Activated CD8-positive, alpha-beta memory T cell treated with anti-CD3 and anti-CD28 coated beads, Interleukin-2, amount 10 ng/mL, durations not matched to agents 7 days and 5 days (primary cell): ENCODE measurements at places on chromosomes 2 and 18. TPM values are rescaled to one million over a fixed set of nuclear protein-coding genes. Genes with fewer than 3 reads are reported as not detected.

DNA sequence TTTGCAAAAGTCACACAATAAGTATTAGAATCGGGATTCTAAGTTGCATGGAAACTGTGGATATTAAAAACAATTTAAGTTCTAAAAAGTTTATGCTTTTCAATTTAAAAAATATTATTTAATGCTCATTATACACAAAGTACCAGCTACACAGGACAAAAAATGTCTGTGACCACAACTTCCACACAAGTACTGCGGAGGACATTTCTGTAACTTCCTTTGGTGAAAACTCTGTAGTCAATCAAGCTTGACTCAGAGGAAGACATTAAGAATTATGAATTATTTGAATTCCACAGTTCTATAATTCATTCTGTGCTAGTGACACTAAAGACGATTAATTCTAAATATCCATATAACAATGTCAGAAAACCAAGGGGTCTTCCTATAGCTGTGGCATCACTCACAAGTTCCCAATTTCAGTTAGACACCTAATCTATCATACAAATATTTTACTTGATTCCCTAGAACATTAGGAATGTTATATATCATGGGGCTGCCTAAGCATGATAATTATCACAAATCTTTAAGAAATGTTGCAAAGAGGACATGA lies 120.5 kb downstream of the AFF3 start:
- H3K4me3 ChIP-seq, result no peak overlapping the region
- H3K36me3 ChIP-seq, result no peaks in the 10 kb centered on the region
- H3K27me3 ChIP-seq, result no peaks in the 10 kb centered on the region
- no peak for DNase-seq
- H3K27ac ChIP-seq, result no peak overlapping the region
- no peaks in the 10 kb centered on the region for H3K4me1 ChIP-seq

GRCh38 chr2:45627911-45628310 lies 16.8 kb upstream of the SRBD1 start:
- H3K27ac ChIP-seq, result no peak overlapping the region
- H3K27me3 ChIP-seq, result peaks cover 67% of the 10 kb centered on the region
- DNase-seq, result no peak

- DNase-seq, result no peak
- no peaks in the 10 kb centered on the region for H3K36me3 ChIP-seq
- no peaks in the 10 kb centered on the region for H3K4me1 ChIP-seq
- no peak overlapping the region for H3K27ac ChIP-seq
- H3K27me3 ChIP-seq, result peaks cover 35% of the 10 kb centered on the region
These were observed 172.8 kb downstream of the ANTXR1 start for GRCh38 chr2:69185807-69186206.

DNA sequence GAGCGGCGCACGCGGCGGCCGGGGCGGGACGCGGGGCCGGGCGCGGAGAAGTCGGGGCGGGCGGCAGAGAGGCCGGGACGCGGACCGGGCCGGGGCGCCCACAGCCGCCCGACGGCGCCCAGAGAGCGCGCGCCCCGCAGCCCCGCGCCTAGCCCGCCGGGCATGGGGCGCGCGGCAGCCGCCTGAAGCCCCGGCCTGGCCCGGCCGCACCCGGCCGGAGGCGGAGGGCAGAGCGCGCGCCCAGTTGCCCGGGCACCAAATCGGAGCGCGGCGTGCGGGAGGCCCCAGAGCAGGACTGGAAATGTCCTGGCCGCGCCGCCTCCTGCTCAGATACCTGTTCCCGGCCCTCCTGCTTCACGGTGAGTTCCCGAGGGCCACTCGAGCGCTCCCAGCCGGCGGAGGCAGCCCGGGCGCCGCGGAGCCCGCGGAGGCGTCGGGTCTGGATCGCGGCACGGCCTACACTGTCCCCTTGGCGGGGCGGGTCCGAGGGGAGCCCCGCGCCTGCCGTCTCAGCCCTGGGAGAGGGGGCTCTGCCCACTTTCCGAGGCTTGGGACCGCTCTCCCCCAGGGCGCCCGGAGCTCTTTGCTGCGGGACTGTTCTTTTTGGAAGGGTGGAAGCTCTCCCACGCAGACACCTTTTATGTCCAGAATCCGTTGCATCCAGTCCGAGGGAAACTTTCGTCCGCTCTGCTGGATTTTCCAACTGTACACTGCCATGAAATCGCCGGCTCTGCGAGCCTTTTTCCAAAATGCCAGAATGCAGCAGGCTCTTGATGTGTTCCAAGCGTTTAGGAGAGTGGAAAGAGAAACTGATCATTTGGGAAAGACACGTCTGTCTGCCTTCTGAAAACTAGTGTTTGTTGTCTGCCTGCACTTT lies 484 bp downstream of the APCDD1 start:
- no peak for DNase-seq
- H3K27ac ChIP-seq, result no peak overlapping the region
- peaks cover 69% of the 10 kb centered on the region for H3K27me3 ChIP-seq

- no peaks in the 10 kb centered on the region for H3K4me1 ChIP-seq
- peak; percentile 54 for DNase-seq
- H3K27me3 ChIP-seq, result no peaks in the 10 kb centered on the region
- no peak overlapping the region for H3K4me3 ChIP-seq
- no peak overlapping the region for H3K27ac ChIP-seq
These were observed 30.7 kb downstream of the CAMKMT start for GRCh38 chr2:44392338-44392943.

DNA sequence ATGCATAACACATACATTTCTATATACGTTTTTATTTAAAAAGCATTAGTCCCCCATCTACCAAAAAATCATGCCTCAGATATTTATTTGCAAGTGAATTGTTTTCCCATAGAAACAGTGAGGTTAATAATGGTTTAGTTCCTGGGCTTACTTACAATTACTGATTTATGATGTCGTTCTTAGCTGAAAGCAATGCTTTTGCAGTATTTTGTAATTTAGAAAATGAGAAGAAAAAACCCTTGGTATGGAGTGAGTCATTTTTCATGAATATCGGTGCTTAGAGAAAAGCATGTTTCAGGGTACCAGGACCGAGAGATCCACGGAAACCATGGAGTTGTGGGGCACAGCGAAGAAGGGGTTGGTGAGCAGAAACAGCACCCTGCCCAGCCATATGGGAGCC lies 12.0 kb upstream of the CDK15 start:
- no peak for DNase-seq
- no peak overlapping the region for H3K27ac ChIP-seq
- no peak overlapping the region for H3K4me3 ChIP-seq
- no peaks in the 10 kb centered on the region for H3K36me3 ChIP-seq

- H3K36me3 ChIP-seq, result peaks cover 15% of the 10 kb centered on the region
- peak overlapping the region; percentile 75 for H3K27ac ChIP-seq
- peak overlapping the region; percentile 40 for H3K4me3 ChIP-seq
- peaks cover 50% of the 10 kb centered on the region for H3K4me1 ChIP-seq
These were observed 36.4 kb downstream of the STK39 start for GRCh38 chr2:168210895-168211570.

DNA sequence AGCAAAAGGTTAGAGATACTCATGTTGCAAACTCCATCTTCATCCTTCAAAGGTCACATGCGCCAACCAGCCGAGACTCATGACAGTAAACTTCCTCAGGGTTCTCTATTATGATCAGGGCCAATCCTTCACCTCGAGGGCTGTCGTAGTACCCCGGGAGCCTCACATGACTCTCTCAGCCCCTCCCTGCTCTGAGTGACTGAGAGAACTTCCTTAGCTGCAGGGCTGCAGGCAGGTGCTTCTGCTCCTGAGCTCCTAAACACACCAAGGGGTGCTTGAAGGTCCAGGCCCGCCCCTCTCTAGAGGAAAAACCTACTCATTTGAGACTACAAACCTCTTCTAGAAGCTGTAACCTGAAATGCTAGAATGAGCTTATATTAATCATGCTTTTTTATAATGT lies 48.2 kb downstream of the LONRF2 start:
- H3K4me1 ChIP-seq, result peaks cover 8% of the 10 kb centered on the region
- no peaks in the 10 kb centered on the region for H3K36me3 ChIP-seq
- no peak overlapping the region for H3K27ac ChIP-seq
- H3K27me3 ChIP-seq, result peaks cover 7% of the 10 kb centered on the region
- DNase-seq, result peak; percentile 22
- H3K4me3 ChIP-seq, result no peak overlapping the region

- no peak for DNase-seq
- no peaks in the 10 kb centered on the region for H3K36me3 ChIP-seq
- H3K4me1 ChIP-seq, result no peaks in the 10 kb centered on the region
- H3K4me3 ChIP-seq, result no peak overlapping the region
These were observed 1.2 kb downstream of the EPB41L3 start for GRCh38 chr18:5542515-5543035.

GRCh38 chr2:164523726-164524125 lies 97.6 kb downstream of the GRB14 start:
- no peak overlapping the region for H3K4me3 ChIP-seq
- DNase-seq, result no peak
- H3K27me3 ChIP-seq, result no peaks in the 10 kb centered on the region
- no peak overlapping the region for H3K27ac ChIP-seq
- H3K4me1 ChIP-seq, result no peaks in the 10 kb centered on the region
- no peaks in the 10 kb centered on the region for H3K36me3 ChIP-seq

GRCh38 chr2:60275958-60276357 lies 277.5 kb downstream of the BCL11A start:
- no peaks in the 10 kb centered on the region for H3K36me3 ChIP-seq
- no peak overlapping the region for H3K4me3 ChIP-seq
- H3K4me1 ChIP-seq, result no peaks in the 10 kb centered on the region
- H3K27me3 ChIP-seq, result no peaks in the 10 kb centered on the region

GRCh38 chr18:25409971-25410370 lies 58.0 kb upstream of the ZNF521 start:
- H3K36me3 ChIP-seq, result no peaks in the 10 kb centered on the region
- no peak overlapping the region for H3K4me3 ChIP-seq
- H3K27ac ChIP-seq, result no peak overlapping the region
- no peaks in the 10 kb centered on the region for H3K27me3 ChIP-seq
- DNase-seq, result no peak
- no peaks in the 10 kb centered on the region for H3K4me1 ChIP-seq

DNA sequence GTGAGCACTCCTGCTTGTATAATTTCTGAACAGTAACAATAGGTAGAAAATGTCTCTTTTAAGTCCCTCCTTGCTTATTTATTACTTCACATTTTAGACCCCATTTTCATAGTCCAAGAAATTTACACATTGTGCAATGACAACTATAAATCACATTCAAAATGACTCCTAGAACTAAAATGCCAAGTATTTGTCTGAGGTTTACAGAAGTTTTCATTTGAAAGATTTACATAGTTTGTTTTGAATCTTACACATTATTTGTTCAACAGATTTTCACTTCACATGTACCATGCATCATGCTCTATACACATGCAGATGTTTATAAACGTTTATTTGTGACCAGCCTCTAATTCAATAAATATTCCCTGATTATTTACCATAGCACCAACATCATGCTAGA lies 15.7 kb upstream of the TRIB2 start:
- no peak overlapping the region for H3K4me3 ChIP-seq
- no peak overlapping the region for H3K27ac ChIP-seq
- H3K36me3 ChIP-seq, result peaks cover 8% of the 10 kb centered on the region
- H3K4me1 ChIP-seq, result peaks cover 16% of the 10 kb centered on the region

GRCh38 chr18:9365406-9365805 lies 30.8 kb downstream of the TWSG1 start:
- H3K4me1 ChIP-seq, result no peaks in the 10 kb centered on the region
- no peak overlapping the region for H3K4me3 ChIP-seq
- H3K27ac ChIP-seq, result no peak overlapping the region
- H3K36me3 ChIP-seq, result peaks cover 19% of the 10 kb centered on the region
- DNase-seq, result no peak
- H3K27me3 ChIP-seq, result no peaks in the 10 kb centered on the region

DNA sequence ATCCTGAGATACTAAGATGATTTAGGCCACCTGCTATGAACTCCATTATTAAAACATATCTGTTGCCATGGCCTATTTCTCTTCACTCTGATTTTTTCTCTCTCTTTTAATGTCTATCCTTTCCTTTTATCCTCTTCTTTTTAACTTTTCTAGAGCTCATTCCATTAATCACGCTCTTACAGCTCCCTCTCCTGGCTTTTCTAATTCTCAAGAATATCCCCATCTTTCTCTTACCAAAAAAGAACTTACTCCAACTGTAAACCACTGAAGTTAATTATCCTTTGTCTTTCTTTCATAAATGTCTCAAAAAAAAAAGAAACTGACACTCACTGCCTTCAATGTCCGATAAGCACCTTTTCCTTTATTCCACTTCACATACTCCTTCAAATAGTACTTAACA lies 7.9 kb downstream of the PPP3R1 start:
- no peak overlapping the region for H3K27ac ChIP-seq
- no peak overlapping the region for H3K4me3 ChIP-seq
- no peaks in the 10 kb centered on the region for H3K27me3 ChIP-seq
- DNase-seq, result no peak

- no peak for DNase-seq
- H3K27ac ChIP-seq, result no peak overlapping the region
- no peaks in the 10 kb centered on the region for H3K4me1 ChIP-seq
- H3K36me3 ChIP-seq, result no peaks in the 10 kb centered on the region
- H3K27me3 ChIP-seq, result peaks cover 4% of the 10 kb centered on the region
- no peak overlapping the region for H3K4me3 ChIP-seq
These were observed 161.6 kb upstream of the CAPN13 start for GRCh38 chr2:30968660-30969397.

DNA sequence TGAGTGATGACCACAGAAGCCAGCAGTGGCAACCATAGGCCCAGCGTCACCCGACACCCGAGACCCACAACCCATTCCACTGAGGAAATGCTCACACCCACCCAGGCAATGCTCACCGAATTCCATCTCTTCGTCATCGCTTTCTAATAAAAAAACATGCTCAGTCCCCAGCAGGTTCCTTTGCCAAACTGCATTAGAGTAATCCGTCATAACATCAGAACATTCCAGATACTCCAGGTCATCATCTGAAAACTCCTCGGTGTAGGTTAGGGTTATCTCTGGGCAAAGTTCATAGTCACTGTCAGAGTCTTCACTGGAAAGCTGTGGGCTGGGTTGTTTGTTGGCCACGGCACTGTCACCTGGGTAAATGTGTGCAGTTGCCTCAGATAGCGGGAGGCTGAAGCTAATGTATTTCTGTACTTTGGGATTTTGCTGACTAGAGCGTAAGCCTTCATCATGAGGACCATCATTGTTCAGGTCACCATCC lies 49.3 kb downstream of the ALPK2 start:
- H3K4me3 ChIP-seq, result no peak overlapping the region
- H3K4me1 ChIP-seq, result peaks cover 2% of the 10 kb centered on the region
- H3K27me3 ChIP-seq, result peaks cover 12% of the 10 kb centered on the region
- H3K27ac ChIP-seq, result no peak overlapping the region
- no peaks in the 10 kb centered on the region for H3K36me3 ChIP-seq

DNA sequence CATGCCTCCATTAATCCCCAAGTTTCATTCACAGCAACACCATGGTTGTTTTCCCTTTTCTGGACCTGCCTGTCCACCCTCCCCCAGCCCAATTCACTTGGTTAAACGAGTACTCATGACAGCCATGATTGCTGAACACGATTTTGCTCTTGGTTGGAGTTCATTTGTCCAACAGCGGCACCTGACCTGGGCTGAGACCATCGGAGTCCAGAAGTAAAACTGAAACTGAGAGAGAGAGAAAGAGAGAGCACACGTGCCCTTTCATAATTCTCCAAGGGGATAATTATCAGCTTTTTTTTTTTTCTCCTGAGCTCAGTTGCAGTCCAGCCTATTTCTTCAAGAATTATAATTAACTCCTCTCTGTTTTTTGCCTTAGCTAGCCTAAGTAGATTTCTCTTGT lies 13.7 kb upstream of the KIF5C start:
- no peak overlapping the region for H3K27ac ChIP-seq
- H3K36me3 ChIP-seq, result no peaks in the 10 kb centered on the region
- H3K4me1 ChIP-seq, result peaks cover 2% of the 10 kb centered on the region
- H3K27me3 ChIP-seq, result peaks cover 30% of the 10 kb centered on the region
- no peak for DNase-seq

Gene PROM2
- total RNA-seq, result 0.82 TPM

Gene NOP58
- total RNA-seq, result 121 TPM

Gene CMPK2
- 81.3 TPM for total RNA-seq

Gene FLACC1
- 1.3 TPM for total RNA-seq

Gene ZNF804A
- not detected for total RNA-seq

Gene ACOXL
- 0.20 TPM for total RNA-seq

Gene ALPP
- total RNA-seq, result not detected
